DMS53 (cell line): ENCODE measurements at places on chromosomes 6 and 20.
A peak's percentile ranks its signal among the peaks of the same experiment; 100 is the strongest.

DNA sequence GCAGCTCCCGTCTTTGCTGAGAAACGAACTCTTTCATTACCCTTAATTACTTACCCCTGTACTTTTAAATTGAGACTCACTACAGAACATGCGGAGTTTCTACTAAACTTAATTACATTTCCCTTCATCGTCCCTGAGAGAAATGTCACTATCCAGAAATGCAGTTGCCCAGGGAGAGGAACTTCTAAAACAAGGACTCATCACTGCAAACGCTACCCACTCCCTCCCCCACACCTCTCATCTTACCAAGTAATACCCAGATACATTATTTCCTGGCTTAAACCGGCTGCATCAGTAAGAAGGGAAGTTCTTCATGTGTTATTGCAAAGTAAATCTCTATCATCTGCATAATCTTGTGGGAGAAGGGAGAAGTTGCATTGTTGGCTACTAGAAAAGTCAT, 138.3 kb downstream of the IPCEF1 start:
- DNase-seq, result no peak

GRCh38 chr6:107132330-107132954, 17.1 kb upstream of the BEND3 start:
- peak; percentile 65 for DNase-seq

GRCh38 chr6:168128631-168129291, 49.7 kb upstream of the FRMD1 start:
- no peak for DNase-seq

DNA sequence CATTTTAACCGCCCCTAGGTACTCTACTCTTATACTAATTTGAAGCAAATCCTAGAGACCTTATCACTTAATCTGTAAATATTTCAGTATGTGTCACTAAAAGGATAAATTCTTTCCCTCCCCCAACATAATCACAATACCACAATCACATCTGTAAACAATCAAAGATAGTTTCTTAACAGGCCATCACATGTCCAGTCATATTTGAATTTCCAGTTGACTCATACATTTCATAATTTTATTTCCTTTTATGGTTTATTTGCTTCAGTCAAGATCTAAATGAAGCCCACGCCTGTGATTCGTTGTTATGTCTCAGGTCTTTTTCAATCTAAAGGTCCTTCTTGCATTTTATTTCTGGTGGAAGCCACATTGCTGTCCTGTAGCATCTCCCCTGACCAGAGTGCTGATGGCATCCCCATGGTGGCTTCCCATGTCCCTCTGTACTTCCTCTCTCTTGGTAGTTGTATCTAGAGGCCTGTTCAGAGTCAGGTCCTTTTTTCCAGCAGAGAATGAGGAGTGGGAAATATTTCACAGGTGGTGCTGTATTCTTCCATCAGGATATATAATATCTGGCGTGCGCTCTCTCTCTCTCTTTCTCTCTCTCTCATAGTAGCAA, 128.6 kb upstream of the SLC22A23 start:
- no peak for DNase-seq

GRCh38 chr6:10098756-10099528, 315.9 kb downstream of the TFAP2A start:
- DNase-seq, result no peak

DNA sequence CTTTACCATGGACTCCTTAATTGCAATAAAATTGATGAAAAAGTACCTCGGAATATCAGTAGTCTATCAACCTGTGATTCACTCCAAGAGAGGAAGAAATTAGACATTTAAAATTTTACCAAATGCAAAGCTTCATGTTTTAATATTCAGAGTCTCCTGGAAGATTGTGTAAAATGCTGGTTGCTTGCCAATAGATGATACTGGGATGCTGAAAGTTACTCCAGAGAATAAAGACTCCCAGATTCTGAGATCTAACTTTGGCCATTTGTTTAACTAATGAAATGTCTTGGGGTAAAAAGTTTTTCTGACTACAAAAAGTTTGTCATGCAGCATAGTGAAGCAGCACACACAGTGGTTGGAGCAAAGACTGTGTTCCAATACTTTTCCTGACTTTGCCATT, 176.7 kb upstream of the RSPO3 start:
- no peak for DNase-seq
